Activated CD8-positive, alpha-beta memory T cell treated with anti-CD3 and anti-CD28 coated beads for 24 hours (primary cell): ENCODE measurements at places on chromosomes 5 and 9.
A peak's percentile ranks its signal among the peaks of the same experiment; 100 is the strongest.

DNA sequence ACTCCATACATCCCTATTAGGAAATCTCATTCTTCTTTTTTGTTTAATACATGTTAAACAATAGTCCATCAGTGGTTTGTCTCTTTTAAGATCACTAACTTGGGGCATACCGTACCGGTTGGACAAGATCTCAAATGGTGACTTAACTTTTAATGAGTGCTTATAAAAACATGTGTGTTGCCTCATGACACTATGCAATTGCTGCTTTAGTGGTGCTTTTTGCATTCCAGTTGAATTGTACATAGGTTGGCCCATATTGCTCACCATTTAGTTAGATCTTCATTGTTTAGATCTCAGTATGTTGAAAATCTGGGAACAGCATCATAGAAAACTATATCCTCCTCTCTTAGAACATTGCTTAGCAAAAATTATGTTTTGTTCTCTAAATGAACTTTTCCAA lies 17.8 kb downstream of the C9orf85 start:
- DNase-seq = no peak

- no peak for DNase-seq
Measured at GRCh38 chr9:124045076-124045829, 33.7 kb downstream of the LHX2 start.

GRCh38 chr9:13728917-13729811 lies 449.7 kb upstream of the MPDZ start:
- no peak for DNase-seq

DNA sequence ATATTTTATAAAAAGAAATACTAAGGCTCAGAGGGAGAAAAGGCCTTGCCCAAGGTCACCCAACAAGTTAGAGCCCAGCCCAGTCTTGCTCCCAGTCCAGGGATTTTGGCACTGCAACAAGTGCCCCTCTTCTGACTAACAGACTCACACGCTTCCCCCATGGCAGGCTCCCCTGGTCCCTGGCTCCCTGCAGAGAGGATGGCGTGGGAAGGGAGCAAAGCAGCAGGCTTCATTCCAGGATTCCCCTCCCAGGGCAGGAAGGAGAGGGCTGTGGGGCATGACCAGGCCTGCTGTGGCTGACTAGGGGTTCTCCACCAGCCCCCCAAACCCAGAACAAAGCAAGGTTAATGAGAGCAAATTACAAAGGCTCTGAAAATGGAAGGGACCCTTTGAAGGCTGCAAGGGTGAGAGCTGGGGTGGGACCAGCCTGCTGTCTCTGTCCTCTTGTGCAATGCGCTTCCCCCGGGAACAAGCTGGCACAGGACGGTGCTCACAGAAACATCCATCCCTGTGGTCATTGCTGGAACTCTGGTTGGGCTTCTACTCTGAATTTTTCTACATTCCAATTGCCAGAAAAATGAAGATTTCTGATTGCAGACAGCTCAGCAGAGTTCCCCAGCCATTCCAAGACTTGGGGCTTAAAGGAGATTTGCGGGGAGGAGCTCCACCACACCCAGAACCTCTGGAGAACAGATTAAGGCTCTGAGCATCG lies 37.1 kb upstream of the FAT2 start:
- no peak for DNase-seq

DNA sequence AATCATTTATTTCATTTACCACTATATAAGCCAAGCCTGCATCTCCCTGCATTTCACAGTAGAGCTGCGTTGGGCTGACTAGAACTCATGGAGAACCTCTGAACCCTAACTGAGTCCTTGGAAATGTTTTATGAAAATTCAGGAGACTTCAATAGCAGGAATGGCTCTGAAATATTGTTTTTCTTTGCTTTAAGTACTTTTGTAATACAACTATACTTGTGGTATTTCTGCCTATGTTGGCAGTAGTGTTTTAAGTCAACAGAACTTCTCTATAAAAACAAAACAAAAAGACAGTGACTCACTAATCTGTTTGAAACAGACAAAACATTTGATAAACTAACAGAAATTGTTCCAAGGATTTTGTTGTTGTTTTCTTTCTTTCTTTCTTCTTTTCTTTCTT lies 489.2 kb upstream of the MEF2C start:
- DNase-seq = no peak

GRCh38 chr5:168128111-168128510 lies 163.3 kb upstream of the WWC1 start:
- no peak for DNase-seq

DNA sequence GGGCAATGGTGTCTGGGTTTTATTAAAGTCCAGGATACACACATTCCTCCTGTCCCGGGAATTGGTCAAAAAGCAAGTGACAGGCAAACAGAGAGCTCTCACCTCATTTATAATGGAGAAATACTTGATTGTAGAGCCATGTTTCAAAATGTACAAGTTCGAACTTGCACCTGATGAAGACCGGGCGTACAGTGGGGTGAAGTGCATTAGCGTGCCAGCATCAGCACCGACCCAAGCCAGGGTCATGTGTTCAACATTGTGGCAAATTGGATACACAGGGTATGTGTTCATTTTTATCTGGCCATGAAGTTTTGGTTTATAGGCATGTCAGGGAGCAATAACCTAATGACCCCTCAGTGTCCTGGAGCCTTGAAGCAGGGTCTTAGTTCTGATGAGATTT lies 472.5 kb downstream of the IRX1 start:
- no peak for DNase-seq

DNA sequence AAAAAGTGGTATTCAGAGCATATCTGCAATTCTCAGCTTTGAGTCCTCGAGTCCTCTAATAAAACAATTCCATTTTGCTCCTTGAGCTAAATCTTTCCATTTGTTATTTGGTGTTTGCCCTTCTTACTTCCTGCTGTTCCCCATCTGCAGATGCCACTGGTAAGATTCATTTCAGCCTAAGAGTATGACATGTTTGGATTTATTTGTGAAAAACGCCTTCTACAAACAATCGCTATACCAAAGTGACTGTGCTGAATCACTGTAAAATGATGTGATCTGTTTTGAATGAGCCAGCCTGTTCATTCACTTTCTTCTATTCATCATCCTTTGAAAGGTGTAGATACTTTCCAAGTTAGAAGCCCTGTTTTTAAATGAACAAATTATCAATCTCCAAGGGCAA lies 27.7 kb downstream of the KCTD16 start:
- no peak for DNase-seq

DNA sequence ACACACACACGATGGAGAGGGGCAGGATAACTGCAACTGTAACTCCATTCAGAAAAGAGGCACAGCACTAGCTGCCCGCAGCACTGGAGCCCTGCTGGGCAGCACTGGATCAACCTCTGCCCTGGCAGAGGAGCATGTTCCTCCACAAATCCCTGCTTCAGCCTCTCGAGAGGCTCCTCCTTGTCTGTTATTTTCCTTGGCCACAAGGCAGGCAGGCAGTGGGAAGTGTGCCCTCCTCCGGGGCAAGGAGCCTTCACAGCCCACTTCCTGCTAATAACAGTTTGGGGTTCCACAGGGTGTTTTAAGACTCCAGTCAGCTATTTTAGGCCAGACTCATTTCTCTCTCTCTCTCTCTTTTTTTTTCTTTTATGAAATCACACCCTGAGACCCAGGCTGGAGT lies 11.8 kb downstream of the FXN start:
- no peak for DNase-seq

GRCh38 chr9:105541838-105542237 lies 16.1 kb upstream of the FKTN start:
- no peak for DNase-seq

DNA sequence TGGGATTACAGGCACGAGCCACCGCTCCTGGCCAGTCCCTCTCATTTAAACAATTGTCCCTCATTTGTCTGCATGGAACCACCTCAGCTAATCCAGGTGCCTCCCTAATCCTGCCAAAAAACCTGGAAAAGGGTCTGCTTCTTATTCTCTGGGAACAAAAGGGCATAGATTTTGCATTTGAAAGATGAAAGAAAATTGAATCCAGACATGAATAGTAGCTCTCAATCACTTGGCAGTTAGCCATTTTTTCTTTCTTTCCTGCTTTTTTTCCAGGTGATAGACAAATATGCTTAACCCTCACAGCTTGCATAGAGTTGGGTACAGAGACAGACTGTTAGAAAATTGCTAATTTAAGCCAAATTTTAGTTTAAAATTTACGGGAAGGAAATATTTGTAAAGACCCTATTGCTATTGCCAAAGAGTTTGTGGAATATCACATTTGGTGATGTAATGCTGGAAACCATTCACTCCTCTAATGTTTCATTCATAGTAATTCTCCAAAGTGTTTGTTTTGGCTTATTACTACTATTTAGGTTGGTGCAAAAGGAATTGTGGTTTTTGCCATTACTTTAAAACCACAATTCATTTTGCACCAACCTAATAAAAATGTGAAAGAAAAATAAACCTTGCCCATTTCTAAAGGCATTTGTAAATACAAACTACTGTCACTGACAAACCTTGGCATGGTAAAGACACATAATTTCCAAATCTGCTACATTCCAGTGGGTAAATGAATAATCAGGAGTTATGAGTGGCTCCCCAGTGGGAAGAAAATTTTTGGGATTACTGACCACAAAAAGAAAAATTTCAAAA lies 80.5 kb upstream of the JAK2 start:
- no peak for DNase-seq

DNA sequence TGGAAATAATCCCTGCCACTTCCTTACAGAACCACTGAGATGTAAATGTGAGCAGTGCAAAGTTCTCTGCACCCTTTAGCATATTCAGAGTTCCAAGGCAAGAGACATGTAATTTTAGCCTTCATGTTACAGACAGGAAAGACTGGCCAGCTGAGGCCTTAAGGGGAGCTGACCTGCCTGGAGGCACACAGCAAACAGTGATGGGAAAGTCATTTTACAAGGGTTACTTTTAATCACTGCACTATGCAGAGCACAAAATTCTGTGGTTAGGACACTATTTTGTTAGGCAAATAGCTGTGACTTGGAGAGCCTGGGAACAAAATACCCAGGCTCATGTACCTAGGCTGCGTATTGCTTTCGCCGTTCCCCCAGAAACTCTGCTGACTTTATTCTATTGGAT lies 30.2 kb upstream of the TNIP1 start:
- no peak for DNase-seq

DNA sequence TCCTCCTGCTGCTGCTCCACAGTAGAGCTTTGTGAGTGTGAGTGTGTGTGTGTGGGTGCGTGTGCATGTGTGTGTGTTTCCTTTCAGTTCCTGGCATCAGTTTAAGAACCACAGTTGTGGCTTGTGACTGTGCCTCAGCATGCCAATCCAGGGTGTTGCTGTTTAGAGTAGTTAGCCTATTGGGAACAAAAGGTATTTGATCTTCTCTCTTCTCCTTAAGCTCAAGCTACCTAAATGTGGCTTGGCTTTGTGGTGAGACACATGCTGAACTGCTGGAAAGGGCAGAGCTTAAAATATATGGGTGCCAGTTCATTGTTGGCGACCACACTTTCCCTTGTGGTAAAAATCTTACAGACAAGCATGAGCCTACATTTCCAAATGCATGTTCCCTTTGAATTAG lies 116.6 kb upstream of the BNC2 start:
- no peak for DNase-seq

- no peak for DNase-seq
Measured at GRCh38 chr9:116100711-116101121, 52.9 kb upstream of the PAPPA start.

- no peak for DNase-seq
Measured at GRCh38 chr5:110056580-110057114, 366.9 kb downstream of the MAN2A1 start.

GRCh38 chr5:32942225-32942989 lies 231.3 kb downstream of the NPR3 start:
- DNase-seq = no peak

DNA sequence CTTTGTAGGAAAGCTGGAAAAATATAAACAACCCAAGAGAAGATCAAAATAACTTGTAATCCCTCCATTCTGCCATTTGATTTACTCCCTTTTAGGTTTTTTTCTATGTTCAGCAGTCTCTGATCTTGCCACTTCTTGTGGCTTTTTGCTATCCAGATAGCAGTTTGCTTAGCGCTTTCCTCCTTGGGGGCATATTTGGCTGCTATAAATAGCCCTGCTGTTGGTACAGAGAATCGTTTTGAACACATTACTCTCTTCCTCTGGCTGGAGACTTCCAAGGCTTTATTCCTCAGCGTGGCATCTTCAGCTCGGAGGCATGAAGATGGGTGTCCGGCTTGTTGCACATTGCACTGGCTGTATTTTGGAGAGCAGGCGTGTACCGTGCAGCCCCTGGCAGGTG lies 38.6 kb downstream of the HMCN2 start:
- DNase-seq = no peak

DNA sequence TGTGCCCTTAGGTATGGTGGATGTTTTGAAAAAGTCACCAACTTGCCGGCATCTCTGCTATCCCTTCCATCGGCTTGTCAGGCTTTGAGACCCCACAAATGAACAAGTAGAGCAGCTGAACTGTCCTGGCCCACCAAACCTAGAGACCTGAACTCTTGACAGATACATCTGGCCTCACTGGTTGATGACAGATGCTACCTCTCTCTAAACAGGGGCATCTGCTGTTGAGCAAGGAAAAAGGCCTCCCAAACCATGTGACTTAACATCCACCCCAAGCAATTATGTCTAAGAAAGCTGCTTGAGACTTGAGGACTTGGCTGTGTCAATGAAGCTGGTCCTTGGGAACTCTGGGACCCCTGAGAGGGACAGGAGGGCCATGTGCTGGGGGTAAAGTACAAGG lies 2.3 kb downstream of the CCNI2 start:
- DNase-seq = peak; percentile 53

DNA sequence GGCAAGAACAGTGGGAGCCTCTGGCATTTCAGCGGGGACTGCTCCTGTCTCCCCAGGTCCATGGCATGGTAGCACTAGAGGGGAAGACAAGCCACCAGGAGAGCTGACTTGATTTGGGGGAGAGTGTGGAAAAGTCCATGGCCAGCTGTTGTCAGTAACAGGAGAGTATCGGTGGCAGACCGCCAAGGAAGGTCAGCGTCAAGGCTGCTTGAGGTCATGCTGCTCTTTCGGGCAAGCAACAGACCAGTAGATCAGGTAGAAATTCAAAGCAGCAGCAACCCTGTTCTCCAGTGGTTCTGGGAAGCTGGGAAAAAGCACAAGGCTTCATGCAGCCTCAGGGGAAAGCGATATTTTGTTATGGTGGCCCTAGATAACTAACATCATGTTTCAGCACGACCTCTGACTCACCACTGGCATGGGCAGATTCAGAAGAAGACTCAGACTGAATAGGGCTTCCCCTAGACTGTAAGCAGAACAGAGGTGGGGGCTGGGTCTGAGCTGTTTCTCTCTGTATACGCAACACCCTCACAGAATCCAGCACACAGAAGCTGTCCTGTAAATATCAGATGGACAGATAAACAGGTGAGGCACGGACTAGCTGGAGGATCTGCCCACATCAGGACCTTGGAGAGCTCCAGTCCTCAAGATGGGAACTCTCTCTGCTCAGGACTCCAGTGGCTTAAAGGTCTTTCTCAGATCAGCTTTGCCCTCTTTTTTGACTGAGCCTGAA lies 35.2 kb upstream of the PLEKHG4B start:
- peak; percentile 54 for DNase-seq
